ENCODE measurements at places on chromosomes 16 and 17.

DNA sequence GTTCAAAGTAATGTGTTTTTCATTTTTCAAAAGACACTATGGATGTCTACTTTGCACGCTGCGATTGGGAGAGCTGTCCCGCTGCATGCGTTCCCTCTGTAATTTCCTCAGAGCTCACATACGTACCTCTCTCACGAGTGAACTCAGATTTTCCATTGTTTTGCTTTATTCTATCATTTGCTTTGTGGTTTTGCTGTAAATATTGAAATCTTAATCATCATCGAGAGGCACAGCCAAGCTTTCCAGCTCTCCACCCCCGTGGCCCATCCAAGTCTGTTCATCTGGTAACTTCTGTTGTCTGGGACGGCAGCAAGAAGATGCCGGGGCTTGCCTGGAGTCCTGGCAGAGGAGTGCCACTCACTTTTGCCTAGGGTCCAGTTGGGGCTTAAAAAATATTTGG lies 21.1 kb downstream of the TMC6 start:
- DNase-seq: no peak

DNA sequence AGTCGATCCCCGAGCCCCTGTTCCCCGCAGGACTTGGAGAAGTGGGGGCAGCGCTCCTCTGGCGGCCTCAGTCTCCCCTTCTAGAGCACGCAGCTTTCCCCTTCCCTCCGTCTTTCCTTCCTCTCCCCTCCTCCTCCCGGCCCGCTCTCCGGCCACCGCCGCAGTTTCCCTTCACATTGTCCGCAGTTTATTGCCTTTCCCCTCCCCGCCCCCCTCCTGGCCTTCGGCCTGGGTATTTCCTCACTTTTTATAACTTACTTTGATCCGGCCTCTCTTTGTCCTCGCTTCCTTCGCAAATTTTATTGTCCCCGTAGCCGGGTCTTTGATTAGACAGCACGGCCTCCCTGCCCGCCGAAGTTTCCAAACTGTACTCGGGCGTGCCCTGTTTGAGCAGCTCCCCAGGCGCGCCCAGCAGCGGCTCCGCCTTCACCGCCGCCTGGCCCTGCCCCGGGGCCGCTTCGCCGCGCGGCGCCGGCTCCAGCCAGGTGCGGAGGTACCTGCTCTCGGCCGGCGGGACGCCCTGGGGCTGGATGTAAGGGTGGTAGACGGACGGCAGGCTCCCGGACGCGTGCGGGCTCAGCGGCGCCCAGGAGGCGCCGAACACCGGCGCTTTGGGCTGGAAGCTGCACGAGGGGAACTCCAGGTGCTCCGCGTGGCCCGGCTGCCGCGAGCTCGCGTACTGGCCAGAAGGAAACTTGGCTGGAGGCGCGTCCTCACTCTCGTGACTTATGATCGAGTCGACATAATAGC lies 488 bp downstream of the HOXB9 start:
- peak; percentile 40 for DNase-seq

- no peak for DNase-seq
These were observed 13.8 kb upstream of the DUSP14 start for GRCh38 chr17:37475731-37476420.

DNA sequence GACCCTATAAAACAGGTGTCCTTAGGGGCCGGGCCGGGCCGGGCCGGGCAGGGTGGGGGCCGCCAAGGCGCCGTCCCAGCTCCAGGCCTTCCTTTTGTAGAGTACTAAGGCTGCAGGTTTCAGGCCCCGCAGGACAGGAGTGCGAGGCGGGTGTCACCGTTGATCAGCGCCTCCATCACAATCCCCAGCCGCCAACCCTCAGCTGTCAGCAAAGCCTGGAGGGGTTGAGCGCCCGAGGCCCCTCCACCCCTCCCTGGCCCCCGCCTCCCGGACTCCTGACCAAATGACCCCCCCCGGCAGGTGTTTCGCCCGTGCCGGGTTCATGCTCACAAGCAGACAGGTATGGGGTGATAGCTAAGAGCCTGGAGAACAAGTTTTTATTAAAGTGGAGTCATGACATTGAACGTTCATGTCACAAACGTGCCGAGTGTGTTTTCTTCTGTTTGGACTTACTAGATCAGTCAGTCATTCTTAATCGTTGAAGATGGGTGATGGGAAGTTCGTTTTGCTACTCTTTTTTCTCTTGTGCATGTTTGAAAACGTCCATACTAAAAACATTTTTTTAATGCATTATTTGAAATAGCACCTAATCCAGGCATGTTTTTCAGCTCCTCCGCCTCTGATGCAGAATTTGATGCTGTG lies 534 bp downstream of the ARL2BP start:
- DNase-seq: no peak

- DNase-seq: no peak
These were observed 447.6 kb downstream of the TOX3 start for GRCh38 chr16:52099382-52099781.

DNA sequence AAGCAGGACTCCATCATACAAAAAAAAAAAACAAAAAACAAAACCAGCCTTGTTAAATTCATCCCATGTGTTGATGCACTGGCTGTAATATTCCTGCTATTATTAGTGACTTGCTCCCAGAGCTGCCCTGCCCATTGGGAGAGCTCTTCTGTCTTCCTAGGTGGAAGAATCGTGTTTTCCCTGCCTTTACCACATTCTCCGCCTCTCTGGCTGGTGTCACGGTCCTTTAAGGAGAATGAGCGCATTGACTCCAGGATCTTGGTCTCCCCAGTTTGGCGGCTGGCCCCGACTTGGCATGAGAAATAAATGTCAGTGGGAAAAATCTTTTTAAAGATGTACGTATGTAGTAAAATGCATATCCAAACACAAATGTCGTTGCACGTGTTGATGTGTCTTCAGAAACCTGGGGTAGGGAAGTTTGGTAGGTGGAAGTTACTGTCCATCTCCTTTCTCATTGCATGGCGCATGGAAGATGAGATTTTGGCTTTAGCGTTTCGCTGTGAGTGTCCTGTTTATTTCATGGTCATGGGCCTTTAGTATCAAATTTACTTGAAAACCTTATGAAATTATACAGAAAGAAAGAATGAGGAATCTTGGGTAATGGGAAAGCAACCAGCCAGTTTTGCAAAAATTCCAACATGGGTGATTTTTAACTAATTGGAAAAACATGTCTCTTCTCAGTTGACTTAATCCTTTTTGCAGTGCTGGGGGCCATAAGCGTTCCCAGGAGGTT lies 15.5 kb downstream of the RMI2 start:
- DNase-seq: no peak

- no peak for DNase-seq
These were observed 946 bp downstream of the STUB1 start for GRCh38 chr16:680967-681745.

- no peak for DNase-seq
These were observed 387.8 kb upstream of the SALL1 start for GRCh38 chr16:51538707-51539498.

- no peak for DNase-seq
These were observed 9.4 kb downstream of the CMC2 start for GRCh38 chr16:80997139-80997798.

GRCh38 chr16:72921620-72922019 lies 126.3 kb downstream of the ZFHX3 start:
- DNase-seq: no peak

Measured in stimulated activated CD4-positive, alpha-beta T cell treated with anti-CD3 and anti-CD28 coated beads, Interleukin-4, amount 100 ng/mL, for 4 hours (primary cell).